ENCODE measurements at places on chromosomes 12 and 14.
A peak's percentile ranks its signal among the peaks of the same experiment; 100 is the strongest.

DNA sequence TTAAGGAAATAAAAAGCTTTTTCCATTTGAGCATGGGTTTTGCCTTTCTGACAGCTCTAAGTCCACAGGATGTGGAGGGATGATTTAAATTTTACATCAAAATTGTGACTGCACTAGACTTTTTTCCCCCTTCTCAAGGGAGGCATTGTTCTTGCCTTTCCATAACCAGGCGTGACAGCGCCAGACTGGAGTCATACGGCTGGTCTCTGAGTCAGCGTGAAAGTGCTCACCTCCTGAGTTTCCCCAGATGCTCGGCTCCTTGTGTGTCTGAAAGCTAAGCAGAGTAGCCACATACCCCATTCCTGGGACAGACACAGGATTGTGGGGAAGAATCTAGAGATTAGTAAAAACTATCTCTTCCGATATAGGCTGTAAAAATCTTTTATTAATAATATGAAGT lies 43.1 kb downstream of the SOX5 start:
- no peak for DNase-seq

DNA sequence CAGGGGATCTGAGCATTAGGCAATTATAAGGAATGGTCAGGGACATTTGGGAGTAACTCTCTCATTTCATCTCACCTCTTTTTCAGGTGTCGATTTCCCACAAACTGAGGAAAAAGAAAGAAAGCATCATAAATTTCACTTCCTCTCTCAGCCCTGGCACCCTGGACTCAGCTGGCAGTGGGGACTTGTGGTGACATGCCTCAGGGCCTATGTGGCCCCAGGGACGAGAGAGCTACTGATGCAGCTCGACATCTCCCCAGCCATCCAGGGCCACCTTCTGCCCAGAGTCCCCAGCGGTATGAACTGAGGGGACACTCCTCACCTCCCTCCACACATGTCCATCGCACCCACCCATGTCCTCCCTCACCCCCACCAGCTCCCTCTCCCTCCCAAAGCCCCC lies 11.7 kb downstream of the TNFRSF1A start:
- DNase-seq, result no peak

- no peak for DNase-seq
These were observed 122.1 kb upstream of the PARP11 start for GRCh38 chr12:3995306-3995705.

DNA sequence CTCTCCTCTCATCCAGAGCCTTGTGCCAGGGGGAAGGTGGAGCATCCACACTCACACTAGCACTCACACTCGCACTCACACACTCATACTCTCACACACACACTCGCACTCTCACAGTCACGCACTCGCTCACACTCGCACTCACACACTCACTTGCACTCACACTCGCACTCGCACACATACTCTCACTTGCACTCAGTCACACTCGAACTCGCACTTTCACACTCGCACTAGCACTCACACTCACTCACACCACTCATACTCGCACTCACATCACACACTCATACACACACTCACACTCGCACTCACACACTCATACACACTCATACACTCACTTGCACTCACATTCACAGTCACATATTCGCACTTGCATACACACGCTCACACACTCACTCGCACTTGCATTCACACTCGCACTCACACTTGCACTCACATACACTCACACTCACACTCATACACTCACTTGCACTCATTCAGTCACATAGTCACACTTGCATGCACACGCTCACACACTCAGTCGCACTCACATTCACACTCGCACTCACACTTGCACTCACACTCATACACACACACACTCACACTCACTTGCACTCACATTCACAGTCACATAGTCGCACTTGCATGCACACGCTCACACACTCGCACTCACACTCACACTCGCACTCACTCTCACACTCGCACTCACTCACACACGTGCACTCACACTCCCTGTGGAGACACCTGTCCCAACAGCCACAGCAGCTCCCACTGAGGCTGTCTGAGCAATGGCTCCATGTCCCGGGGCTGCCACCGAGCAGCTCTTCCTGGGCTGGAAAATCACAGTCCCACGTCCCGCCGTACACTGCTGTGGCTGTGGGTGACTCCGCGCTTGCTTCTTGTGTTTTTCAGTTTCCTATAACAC lies 12.3 kb upstream of the RIMBP2 start:
- no peak for DNase-seq

DNA sequence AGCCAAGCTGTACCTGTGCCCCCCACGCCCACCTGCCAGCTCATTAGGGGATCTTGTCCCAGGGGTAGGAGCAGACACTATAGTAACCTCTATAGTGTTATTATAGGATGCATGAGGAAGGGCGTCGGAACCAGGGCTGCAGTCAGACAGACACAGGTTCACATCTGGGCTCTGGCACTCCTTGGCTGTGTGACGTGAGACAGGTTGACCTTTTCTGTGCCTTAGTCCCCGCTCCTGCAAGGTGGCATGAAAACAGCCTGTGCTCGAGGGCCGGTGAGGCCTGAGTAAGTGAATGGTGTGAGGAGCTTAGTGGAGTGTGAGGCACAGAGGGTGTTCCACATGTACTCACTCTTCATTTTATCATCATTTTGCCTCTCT lies 19.0 kb downstream of the ASB2 start:
- no peak for DNase-seq

GRCh38 chr12:29783773-29784666 lies at the start of gene TMTC1:
TMTC1 (minus strand) TSS chr12:29783942; CDS start chr12:29783751, 191 bp downstream.
- no peak for DNase-seq

DNA sequence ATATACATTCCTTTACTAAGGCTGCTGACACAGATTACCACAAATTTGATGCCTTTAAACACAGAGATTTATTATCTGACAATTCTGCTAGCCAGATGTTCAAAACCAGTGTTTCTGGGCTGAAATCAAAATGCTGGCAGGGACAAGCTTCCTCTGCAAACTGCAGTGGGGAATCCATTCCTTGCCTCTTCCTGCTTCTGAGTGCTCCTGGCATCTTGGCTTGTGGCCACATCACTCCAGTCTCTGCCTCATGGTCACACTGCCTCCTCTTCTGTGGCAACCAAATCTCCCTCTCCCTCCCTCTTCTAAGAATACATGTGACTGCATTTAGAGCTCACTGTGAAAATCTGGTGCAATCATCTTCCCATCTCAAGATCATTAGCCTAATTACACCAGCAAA lies 235.7 kb downstream of the TTC8 start:
- DNase-seq, result no peak

GRCh38 chr12:110846615-110847566 lies at the start of gene CCDC63:
CCDC63 (plus strand) TSS chr12:110846987; CDS start chr12:110852955, 5,968 bp downstream.
- DNase-seq, result no peak

- no peak for DNase-seq
These were observed 268 bp downstream of the NDUFB1 start for GRCh38 chr14:92121207-92121669.

GRCh38 chr12:41120211-41120610 lies 67.9 kb upstream of the PDZRN4 start:
- no peak for DNase-seq

DNA sequence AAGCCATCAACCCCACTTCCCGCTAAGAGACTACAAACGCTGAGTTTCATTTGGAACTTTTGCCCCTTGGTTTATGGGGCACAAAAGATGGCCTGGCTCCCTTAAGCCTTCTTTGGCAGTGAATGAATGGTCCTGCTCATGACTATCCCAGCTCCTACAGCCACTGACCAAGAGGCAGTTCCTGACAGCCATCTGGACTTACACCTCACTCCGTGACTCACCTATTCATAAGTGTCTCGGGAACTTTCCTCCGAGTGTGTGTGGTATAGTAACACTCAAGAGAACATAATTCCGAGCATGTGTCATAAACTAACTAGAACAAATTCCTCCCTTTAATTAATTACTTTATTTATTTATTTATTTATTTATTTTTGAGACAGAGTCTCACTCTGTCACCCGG lies 51.9 kb upstream of the NUDT4 start:
- no peak for DNase-seq

DNA sequence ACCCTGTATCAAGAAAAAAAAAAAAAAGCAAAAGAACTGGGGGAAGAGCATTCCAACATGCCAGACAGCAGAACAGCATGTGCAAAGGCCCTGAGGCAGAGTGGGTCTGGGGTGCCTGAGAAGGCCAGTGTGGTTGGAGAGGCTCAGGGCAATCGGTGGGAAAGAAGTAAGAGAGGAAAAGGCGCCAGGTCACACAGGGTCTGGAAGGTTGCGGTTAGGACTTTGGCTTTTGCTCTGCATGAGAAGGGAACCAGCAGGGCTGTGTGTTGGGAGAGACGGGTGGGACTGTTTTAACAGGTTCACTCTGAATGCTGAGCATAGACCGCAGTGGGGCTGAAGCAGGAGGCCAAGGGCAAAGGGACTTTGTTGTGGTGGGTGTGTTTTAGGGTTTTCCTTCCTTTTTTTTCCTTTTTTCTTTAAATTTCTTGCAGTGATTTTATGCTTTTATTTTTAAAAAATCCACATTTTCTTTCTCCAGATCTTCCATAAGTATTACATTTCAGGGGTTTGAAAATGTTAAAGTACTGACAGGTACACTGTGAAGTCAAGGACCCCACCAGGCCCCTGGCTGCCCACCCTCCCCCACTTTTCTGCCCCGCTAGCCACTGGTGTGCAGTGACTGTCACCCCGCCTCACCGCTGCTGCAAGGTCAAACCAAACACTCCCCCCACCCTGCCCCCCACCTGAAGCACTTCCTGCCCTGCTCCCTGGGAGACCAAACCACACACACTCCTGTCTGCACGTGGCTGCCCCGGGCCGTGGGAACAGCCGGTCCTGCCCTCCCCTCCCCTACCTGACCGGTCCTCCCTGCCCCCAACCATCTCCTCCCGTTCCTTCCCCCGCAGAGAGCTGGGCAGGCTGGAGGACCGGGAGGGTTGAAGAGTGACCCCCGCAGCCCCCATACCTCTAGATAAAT lies 30.0 kb downstream of the DTX1 start:
- no peak for DNase-seq

GRCh38 chr14:101506211-101506925 lies 54.9 kb upstream of the DIO3 start:
- no peak for DNase-seq

DNA sequence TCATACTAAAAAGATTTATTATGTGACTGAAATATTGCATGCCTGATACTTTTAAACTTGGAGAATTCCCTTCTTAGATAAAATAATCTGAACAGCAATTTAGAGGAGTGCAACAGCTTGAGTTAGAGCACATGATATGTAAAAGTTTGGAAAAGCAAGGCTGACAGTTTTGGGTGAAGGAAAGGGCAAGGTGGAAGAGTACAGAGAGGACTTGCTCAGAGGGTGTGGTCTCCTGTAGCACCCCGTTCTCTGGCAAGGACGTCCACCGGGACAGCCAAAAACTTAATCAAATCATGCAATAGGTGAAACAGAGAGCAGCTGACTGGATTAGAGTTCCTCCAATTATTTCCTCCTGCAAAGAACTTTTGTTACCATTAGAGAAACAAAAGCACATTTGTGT lies 65.2 kb upstream of the PDZRN4 start:
- DNase-seq, result no peak

- no peak for DNase-seq
These were observed 34.6 kb upstream of the MIS18BP1 start for GRCh38 chr14:45287610-45288009.

DNA sequence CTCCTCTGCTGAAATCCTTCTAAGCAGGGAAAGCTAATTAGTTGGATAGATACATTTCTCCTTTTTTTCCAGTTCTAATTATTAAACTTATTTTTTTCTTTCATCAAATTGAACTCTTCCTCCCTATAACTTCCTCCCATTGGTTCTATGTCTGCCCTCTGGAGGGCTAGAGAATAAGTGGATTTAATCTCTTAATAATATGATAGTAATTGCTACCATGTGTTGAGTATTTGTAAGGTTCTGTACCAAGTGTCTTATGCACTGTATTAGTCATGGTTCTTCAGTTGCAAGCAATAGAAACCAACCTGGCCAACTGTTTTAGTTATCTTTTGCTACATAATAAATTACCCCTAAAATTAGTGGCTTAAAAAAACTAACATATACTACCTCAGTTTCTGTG lies 190.5 kb upstream of the PLXNC1 start:
- no peak for DNase-seq

DNA sequence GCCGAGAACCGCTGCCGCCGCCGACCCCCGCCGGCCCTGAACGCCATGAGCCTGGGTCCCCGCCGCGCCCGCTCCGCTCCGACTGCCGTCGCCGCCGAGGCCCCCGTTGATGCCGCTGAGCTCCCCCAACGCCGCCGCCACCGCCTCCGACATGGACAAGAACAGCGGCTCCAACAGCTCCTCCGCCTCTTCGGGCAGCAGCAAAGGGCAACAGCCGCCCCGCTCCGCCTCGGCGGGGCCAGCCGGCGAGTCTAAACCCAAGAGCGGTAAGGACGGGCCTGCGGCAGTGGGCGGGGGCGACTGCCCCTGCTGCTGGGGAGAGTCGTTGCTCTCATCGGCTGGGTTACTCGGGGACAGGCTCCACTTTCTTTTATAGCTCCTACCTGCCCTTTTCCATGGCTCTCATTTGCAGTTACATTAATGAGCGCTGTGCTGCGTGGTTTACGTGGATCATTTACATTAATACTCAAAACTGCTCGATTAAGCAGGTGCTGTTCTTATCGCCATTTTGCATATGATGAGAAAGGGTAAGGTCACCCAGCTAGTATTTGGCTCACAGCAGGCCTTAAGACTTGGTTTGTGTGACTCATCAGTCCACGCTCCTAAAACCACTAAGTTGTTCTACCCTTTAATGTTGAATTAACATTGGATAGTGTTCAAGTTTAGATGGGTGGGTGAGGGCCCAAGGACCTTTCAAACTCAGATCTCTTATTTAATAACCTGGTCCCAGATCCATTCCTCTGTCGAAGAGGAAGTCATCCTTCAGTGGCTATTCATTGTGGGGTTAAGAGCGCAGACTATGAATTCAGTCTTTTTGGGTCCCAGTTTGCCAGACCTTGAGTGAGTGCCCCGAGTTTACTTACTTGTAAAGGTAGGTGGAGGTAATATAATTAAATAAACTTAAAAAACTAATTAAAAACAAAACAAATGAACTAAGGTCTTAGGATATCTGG lies 823 bp downstream of the RNF10 start:
- peak; percentile 21 for DNase-seq

- peak; percentile 9 for DNase-seq
These were observed at the start of gene BHLHE41 for GRCh38 chr12:26124446-26125399. BHLHE41 (minus strand) TSS chr12:26125037; CDS start chr12:26124779, 258 bp downstream.

DNA sequence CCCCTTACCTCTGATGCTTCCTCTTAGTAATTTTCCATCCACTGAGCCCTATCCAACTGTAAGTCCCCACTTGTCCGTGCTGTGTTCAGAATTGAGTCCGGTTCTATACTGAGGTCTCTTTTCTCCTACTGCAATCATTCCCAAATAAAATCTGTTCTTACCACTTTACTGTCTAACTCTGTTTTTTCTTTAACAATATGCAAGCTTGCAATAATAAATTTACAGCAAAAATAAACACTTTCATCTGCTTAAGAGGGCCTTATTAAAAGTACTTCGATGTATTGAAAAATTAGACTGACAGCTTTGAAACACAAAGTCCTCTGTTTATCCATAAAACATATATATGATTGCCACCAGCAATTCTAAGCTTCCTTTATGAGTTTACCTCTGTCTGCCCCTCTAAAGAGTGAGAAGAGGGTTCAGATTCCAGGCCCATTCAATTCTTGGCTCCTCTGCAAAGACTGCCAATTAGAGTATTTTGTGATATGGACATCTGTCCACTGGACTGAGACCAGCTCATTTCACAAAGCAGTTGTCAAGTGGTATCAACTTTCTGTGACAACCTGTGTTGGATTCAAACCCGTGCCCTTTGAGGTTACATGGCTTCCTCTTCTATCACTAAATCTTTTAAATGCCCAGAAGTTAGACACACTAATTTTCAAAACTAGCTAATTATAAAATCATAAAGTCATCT lies 39.9 kb upstream of the G2E3 start:
- DNase-seq, result peak; percentile 10

- no peak for DNase-seq
These were observed 75.1 kb downstream of the FERMT2 start for GRCh38 chr14:52875707-52876106.

GRCh38 chr12:46535907-46536306 lies 163.3 kb upstream of the SLC38A2 start:
- DNase-seq, result no peak
